Right atrium auricular region (tissue), 2 donors: ENCODE measurements at places on chromosomes 3 and 15. TPM values are rescaled to one million over a fixed set of nuclear protein-coding genes. Genes with fewer than 3 reads are reported as not detected.

DNA sequence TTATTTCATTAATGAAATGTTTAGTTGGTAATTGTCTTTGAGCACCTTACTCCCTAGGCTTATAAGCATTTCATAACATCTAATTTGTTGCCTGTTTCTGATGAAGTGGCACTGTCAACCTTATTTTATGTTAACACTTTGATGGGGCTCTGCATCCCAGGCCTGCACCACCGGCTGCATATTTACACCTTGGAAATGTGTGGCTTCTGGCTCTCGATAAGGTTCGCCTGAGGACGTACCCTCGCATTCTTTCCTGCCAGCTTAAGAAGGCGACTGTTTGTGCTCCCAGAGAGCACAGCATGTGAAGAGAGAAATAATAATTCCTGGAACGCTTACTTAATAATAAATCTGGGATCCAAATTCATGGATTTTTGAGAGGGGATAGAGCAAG lies 763.3 kb upstream of the CFAP20DC start:
- DNase-seq = no peak

The CXCR6 gene
- 1.2 TPM for total RNA-seq

GRCh38 chr3:177811835-177812234 lies 614.6 kb upstream of the TBL1XR1 start:
- no peak for DNase-seq

- peak; percentile 75 for DNase-seq
These were observed 65.8 kb upstream of the GSK3B start for GRCh38 chr3:120160050-120160449.

DNA sequence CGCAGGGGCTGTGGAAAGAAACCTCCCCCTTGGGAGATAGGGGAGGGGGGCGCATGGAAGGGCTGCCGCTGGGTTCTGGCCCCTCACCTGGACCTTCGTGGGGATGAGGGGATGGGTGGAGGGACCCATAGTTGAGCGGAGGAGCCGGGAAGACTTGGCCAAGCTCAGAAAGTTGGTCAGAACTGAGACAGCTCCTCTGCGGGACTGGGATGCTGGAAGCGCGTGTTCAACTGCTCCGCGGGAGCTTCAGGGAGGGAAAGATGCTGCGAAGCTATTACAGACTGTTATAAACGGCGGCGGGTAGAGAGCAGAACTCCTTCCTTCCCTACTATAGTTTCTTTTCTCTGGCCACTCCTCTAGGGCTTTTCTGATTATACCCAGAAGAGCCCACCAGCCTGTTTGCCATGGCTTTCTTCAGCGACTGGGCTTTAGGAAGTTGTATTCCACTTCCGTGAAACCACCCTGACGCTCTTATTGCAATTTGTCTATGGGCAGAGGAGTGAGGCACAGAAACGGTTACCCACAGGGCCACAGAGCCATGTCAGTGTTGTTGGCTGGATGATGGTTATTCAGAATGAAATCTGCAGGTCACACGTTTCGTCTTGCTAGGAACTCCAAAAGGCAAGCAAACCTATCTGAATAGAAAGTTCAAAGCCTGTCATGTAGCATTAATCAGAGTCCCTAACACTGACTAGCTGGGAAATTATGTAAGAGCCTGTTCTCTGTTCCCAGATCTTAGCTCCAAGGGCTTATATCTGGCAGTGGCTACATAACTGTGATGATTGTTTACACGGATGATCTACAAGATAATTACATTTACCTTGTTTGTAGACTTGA lies 1.1 kb downstream of the SYNPR start:
- no peak for DNase-seq

The RPUSD2 gene
- total RNA-seq = 5.6 TPM

- no peak for DNase-seq
These were observed 90.2 kb upstream of the TGFBR2 start for GRCh38 chr3:30516238-30516637.

The KCNMB2 gene
- 2.8 TPM for total RNA-seq

- no peak for DNase-seq
These were observed 188.0 kb downstream of the PEX5L start for GRCh38 chr3:179848711-179849110.

DNA sequence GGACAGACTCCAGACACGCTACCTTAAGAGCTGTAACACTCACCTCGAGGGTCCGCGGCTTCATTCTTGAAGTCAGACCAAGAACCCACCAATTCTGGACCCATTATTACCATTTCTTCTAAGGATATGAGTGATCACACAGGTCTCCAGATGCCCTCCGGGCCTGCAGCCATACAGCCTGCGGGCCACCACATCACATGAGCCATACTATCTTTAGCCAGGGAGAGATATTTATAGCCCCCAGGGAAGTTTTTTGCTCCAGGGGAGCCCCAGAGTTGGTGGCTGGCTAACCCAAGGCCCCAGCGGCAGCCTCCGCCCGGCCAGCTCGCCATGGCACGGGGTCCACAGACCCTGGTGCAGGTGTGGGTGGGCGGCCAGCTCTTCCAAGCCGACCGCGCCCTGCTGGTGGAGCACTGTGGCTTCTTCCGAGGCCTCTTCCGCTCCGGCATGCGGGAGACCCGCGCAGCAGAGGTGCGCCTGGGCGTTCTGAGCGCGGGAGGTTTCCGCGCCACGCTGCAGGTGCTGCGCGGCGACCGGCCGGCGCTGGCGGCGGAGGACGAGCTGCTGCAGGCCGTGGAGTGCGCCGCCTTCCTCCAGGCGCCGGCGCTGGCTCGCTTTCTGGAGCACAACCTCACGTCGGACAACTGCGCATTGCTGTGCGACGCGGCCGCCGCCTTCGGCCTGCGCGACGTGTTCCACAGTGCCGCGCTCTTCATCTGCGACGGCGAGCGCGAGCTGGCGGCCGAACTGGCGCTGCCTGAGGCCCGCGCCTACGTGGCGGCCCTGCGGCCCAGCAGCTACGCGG lies at the start of gene KBTBD13:
Gene KBTBD13, plus strand, starts transcription at position 261 of the 805 bp plus-strand sequence. Its CDS starts 70 bp downstream, at position 331.
- DNase-seq = no peak

The CHRM5 gene
- not detected for total RNA-seq

DNA sequence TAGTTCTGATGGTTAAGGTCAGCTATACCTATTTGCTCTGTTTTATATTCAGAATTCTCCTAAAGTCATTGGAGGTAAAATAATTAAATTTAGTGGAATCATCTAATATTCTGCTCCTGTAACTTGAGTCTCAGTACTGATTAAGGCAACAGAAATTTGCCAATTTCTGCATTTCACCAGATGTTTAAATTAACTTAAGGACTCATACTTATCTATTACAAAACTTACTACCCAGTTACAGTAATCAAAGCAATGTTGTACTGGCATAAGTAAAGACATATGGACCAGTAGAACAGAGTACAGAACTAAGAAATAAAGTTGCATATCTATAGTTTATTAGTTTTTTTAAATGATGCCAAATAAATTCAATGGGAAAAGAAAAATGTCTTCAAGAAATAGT lies 1043.8 kb downstream of the OTOL1 start:
- DNase-seq = no peak

The NRG4 gene
- 1.1 TPM for total RNA-seq

The ATR gene
- 18.4 TPM for total RNA-seq

DNA sequence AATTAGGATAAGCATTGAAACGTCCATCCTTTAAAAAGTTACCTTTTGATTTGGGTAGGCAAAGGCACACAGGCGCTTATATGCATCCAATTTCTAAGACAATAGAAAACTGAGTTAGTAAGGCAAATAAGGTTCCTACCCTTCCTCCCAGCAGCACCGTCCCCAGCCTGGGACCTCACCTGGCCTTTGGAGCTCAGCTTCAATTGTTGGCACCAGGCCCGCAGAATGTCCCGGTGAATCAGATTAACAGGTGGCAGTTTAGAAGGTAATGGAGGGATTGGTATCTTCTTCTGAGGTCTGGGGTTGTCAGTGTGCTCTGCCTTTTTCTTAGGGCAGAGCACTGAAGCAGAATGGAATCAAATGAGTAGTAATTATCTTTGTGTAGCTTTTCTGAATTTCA lies 5.7 kb downstream of the DPPA4 start:
- DNase-seq = no peak
